MG63 (cell line): ENCODE measurements at places on chromosomes 3 and 15. TPM values are rescaled to one million over a fixed set of nuclear protein-coding genes. Genes with fewer than 3 reads are reported as not detected.

The IL17RC gene
- 12.1 and 14.8 TPM in 2 replicates for total RNA-seq

The GABRG3 gene
- total RNA-seq: not detected in 2 replicates

The SRGAP3 gene
- 0.07 and 0.25 TPM in 2 replicates for total RNA-seq

- no peak for DNase-seq
These were observed 191.3 kb upstream of the CMC1 start for GRCh38 chr3:28050120-28050519.

- peak; percentile 78 for DNase-seq
These were observed 339.0 kb upstream of the PROK2 start for GRCh38 chr3:72123908-72124441.

The OXNAD1 gene
- total RNA-seq: 8.8 and 13.0 TPM in 2 replicates

The XIRP1 gene
- total RNA-seq: not detected in 2 replicates

GRCh38 chr15:77032052-77032646, 37.2 kb downstream of the PSTPIP1 start:
- DNase-seq: no peak

GRCh38 chr3:58804914-58805313, 138.3 kb upstream of the FAM3D start:
- no peak for DNase-seq

The TMC3 gene
- not detected in 2 replicates for total RNA-seq

The CTXN2 gene
- not detected in 2 replicates for total RNA-seq

DNA sequence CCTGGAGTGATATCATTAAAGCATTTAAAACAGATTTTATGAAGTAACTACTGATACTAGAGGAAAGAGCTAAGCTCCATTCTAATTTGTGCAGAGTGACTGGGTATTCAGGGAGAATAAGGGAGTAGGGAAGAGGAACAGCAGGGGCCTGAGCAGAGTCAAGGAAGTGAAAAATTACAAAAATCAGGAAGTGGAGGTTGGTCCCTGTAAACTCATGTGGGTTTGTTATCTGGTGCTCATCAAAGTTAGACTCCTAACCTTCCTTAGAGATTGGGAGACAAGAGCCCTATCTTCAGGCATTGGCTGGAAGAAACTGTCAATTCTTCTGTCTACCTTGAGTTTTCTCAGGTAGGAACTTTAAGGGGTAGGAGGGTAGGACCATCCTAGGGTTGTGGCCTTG, 82.5 kb downstream of the NEK11 start:
- DNase-seq: no peak

DNA sequence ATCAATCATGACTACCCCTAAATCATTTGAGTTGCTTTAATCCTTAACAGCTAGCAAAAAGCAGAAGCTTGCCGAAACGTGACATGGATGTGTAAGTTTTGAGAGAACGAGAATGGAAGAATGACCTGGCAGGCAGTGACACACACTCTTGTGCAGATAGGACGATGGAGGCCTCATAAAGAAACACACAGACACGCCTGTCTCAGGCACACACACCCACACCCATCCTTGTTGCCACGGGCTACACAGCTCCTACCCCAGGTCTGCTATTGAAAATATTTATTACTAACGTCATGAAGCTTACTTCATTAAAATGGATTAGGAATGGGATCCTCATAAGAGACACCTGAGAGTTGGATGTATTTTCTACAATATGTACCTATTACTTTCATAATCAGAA, 8.5 kb downstream of the MYO5C start:
- no peak for DNase-seq

- no peak for DNase-seq
These were observed 72.6 kb upstream of the RORA start for GRCh38 chr15:61301701-61302100.

The GP5 gene
- total RNA-seq: not detected in 2 replicates

The TYRO3 gene
- total RNA-seq: 3.4 and 12.2 TPM in 2 replicates

DNA sequence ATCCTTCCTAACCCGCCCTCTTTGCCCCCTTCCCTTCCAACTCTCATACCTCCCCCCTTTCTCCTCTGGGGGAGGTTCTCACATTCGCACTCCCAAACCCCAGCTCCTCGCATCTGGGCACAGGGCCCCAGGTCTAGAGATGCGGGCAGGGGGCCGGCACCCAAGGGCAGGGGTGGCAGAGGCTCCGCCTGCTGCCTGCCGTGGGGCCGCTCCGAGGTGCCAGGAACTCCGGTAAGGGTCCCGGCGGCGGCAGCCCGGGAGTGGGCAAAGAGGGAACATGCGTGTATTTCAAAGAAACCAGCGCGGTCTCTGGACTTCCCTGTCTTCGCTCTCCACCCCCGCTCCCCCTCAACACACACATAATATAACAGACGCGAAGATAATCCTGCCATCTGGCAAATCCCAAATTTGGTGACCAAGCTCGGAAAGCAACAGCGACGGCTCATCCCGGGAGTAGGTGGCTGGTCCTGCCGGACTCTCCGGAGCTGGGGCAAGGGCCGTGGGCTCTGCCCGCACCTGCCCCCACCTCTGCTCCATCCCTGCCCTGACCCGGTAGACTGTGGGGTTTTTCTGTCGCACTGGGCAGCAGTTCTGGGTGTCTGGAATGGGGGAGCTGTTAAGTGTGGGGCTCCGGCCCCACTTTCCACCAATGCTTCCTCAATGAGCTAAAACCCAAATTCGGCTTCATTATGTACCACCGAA, 31.0 kb downstream of the NR2F2 start:
- DNase-seq: no peak

The RPP25 gene
- 9.7 and 19.0 TPM in 2 replicates for total RNA-seq

GRCh38 chr3:66508461-66508860, 7.6 kb upstream of the LRIG1 start:
- no peak for DNase-seq

DNA sequence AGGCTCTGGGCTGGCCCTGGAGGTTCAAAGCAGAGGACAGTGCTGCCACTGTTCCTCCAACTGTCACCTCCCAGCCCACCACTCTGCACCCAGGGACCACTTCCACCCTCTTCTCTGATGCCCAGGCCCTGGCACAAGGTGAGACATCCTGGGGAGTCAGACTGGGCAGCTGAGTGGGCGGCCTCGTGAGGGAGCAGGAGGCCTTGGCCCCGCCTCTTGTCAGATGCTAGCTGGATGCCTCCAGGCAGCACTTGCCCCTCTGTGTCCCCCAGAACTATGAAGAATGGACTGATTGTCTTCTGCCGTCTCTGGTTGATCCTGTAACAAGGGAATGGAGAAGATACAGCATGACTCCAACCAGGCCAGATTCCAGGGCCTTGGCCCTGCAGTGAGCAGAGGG, 191.0 kb upstream of the LINGO1 start:
- no peak for DNase-seq

- DNase-seq: no peak
These were observed 35.5 kb downstream of the CACNA2D3 start for GRCh38 chr3:54157860-54158259.
